ENCODE measurements at places on chromosomes 11 and 22.

DNA sequence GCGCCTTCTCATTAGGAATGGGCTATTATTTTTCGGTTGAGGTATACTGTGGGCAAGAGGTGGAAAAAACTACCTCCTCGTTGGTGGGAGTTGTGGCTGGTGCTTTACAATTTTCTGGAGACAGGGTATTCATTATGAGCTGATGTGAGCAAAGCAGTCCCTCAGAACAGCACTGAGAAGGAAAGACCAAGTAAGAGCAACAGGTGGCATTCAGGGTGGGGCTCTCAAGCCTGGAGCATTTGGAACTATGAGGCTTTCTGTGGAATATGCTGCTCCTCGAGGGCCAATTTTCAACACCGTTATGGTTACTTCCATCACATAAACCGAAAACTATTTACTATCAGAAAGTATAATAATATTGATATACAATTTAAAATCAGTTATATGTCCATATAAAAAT, 3.7 kb downstream of the SNX19 start:
- DNase-seq = no peak
- no peaks in the 10 kb centered on the region for H3K27me3 ChIP-seq
- H3K4me1 ChIP-seq = peaks cover 23% of the 10 kb centered on the region
- H3K27ac ChIP-seq = no peak overlapping the region
- no peak overlapping the region for H3K4me3 ChIP-seq

- peaks cover 3% of the 10 kb centered on the region for H3K4me1 ChIP-seq
- DNase-seq = peak; percentile 44
- H3K4me3 ChIP-seq = peak overlapping the region; percentile 87
Measured at GRCh38 chr22:49052023-49052538, 775.6 kb downstream of the BRD1 start.

DNA sequence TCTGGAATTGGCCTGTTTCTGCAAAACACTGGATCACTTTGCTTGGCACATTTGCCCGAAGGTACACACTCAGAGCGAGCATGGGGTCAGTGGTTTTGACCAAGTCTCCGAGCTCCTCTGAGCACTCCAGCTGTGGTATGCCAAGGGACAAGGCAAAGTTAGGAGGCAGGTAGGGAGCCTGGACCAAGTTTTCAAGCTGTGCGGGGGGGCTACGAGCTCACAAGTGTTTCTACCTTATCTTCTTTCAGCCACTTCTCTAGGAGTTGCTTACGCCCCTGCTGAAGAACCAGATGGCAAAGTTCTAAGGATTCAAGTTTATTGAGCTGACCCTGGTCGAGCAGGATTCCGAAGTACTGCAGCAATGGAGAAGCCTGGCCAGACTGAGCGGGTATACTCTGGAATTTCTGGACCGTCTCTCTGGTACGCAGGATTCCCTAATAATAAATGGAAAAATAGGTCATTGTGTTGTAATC, 54.7 kb upstream of the SLC25A1 start:
- H3K36me3 ChIP-seq = no peaks in the 10 kb centered on the region
- no peak overlapping the region for H3K27ac ChIP-seq
- DNase-seq = no peak
- H3K27me3 ChIP-seq = peaks cover 10% of the 10 kb centered on the region
- H3K4me3 ChIP-seq = no peak overlapping the region

GRCh38 chr22:17152971-17153370, 6.1 kb downstream of the HDHD5 start:
- no peaks in the 10 kb centered on the region for H3K27me3 ChIP-seq
- H3K4me1 ChIP-seq = peaks cover 13% of the 10 kb centered on the region
- H3K27ac ChIP-seq = no peak overlapping the region
- peaks cover 4% of the 10 kb centered on the region for H3K36me3 ChIP-seq
- no peak overlapping the region for H3K4me3 ChIP-seq

- H3K27me3 ChIP-seq = no peaks in the 10 kb centered on the region
- no peak for DNase-seq
- H3K4me3 ChIP-seq = no peak overlapping the region
- H3K36me3 ChIP-seq = peaks cover 20% of the 10 kb centered on the region
- peaks cover 48% of the 10 kb centered on the region for H3K4me1 ChIP-seq
Measured at GRCh38 chr11:83070044-83070701, 1.5 kb downstream of the RAB30 start.

DNA sequence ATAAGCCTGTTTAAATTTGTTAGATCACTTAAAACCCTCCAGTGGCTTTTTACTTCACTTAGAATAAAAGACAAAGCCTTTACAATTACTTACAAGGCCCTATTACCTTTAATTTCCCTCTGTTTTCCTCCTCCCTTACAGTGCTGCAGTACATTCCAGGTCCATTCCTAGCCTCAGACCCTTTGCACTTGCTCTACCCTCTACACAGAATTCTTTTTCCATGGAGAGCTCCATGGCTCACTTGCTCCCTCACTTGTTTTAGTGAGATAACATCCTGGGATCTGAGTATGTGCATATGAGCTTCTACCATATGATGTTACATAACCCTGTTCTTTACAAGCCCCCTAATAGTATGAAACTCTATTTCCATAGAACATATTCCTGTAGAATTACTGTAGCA, 24.4 kb downstream of the ZNF214 start:
- H3K36me3 ChIP-seq = peaks cover 3% of the 10 kb centered on the region
- H3K4me3 ChIP-seq = no peak overlapping the region
- no peaks in the 10 kb centered on the region for H3K27me3 ChIP-seq
- H3K27ac ChIP-seq = no peak overlapping the region

DNA sequence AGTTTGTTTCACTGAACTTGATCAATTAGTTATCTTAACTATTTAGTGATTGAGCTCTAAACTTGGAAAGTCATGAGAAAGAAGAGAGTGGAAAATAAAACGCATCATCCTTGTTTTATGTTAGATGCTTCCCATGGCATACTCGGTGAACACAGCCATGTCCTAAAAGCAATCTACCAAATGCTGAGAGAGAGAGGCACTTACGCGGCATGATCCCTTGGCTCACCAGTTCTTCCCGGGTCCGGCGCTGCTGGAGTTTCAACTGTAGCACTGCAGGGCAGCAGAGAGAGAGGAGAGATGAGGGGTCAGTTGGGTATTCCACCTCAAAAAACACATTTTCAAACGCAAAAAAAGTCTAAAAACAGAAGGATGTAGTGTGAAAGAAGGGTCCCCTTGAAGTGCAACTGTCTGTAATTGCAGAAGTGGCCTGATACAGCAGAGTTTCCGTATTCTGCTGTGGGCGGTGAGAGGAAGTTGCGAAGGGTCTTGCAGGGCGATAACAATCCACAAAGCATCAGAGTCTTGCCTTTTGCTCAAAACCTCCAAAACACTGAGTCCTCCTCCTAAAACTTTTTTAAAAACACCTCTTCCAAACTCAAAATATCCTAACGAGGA, 92.7 kb downstream of the SGSM3 start:
- peak; percentile 27 for DNase-seq
- H3K4me1 ChIP-seq = peaks cover 42% of the 10 kb centered on the region
- H3K27me3 ChIP-seq = no peaks in the 10 kb centered on the region
- peaks cover 16% of the 10 kb centered on the region for H3K36me3 ChIP-seq

- H3K27ac ChIP-seq = no peak overlapping the region
- no peaks in the 10 kb centered on the region for H3K27me3 ChIP-seq
- H3K4me1 ChIP-seq = peaks cover 5% of the 10 kb centered on the region
- no peaks in the 10 kb centered on the region for H3K36me3 ChIP-seq
Measured at GRCh38 chr11:111097191-111097590, 148.3 kb upstream of the POU2AF2 start.

DNA sequence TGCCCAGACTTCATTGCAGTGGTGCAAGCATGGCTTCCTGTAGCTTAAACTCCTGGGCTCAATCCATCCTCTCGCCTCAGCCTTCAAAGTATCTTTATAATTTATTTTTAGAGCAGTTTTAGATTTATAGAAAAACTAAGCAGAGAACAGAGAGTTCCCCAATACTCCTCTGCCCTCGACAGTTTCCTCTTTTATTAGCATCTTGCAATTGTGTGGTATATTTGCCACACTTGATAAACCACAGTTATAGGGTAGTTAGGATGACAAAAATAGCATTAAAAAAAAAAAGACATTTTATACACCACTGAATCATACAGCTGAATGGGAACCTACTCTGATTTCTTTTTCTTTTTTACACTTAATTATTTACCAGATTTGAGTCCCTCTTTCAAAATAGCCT, 31.2 kb downstream of the MS4A2 start:
- no peak for DNase-seq
- H3K36me3 ChIP-seq = no peaks in the 10 kb centered on the region
- H3K4me3 ChIP-seq = no peak overlapping the region
- no peak overlapping the region for H3K27ac ChIP-seq
- H3K4me1 ChIP-seq = no peaks in the 10 kb centered on the region

- peaks cover 37% of the 10 kb centered on the region for H3K36me3 ChIP-seq
- peaks cover 12% of the 10 kb centered on the region for H3K4me1 ChIP-seq
Measured at GRCh38 chr11:62796281-62796680, 4.5 kb upstream of the TMEM223 start.

- H3K4me1 ChIP-seq = no peaks in the 10 kb centered on the region
- H3K36me3 ChIP-seq = no peaks in the 10 kb centered on the region
- no peak overlapping the region for H3K27ac ChIP-seq
- no peak for DNase-seq
- peaks cover 10% of the 10 kb centered on the region for H3K27me3 ChIP-seq
Measured at GRCh38 chr11:69487391-69487790, 5.9 kb downstream of the LINC01488 start.

- no peak for DNase-seq
- H3K36me3 ChIP-seq = peaks cover 6% of the 10 kb centered on the region
- no peak overlapping the region for H3K4me3 ChIP-seq
- H3K27me3 ChIP-seq = no peaks in the 10 kb centered on the region
- peak overlapping the region; percentile 35 for H3K27ac ChIP-seq
Measured at GRCh38 chr11:61969838-61970662, 2.6 kb upstream of the FTH1 start.

- no peaks in the 10 kb centered on the region for H3K27me3 ChIP-seq
- H3K36me3 ChIP-seq = no peaks in the 10 kb centered on the region
- DNase-seq = no peak
- H3K27ac ChIP-seq = no peak overlapping the region
Measured at GRCh38 chr11:21646351-21646750, 546.5 kb upstream of the ANO5 start.

DNA sequence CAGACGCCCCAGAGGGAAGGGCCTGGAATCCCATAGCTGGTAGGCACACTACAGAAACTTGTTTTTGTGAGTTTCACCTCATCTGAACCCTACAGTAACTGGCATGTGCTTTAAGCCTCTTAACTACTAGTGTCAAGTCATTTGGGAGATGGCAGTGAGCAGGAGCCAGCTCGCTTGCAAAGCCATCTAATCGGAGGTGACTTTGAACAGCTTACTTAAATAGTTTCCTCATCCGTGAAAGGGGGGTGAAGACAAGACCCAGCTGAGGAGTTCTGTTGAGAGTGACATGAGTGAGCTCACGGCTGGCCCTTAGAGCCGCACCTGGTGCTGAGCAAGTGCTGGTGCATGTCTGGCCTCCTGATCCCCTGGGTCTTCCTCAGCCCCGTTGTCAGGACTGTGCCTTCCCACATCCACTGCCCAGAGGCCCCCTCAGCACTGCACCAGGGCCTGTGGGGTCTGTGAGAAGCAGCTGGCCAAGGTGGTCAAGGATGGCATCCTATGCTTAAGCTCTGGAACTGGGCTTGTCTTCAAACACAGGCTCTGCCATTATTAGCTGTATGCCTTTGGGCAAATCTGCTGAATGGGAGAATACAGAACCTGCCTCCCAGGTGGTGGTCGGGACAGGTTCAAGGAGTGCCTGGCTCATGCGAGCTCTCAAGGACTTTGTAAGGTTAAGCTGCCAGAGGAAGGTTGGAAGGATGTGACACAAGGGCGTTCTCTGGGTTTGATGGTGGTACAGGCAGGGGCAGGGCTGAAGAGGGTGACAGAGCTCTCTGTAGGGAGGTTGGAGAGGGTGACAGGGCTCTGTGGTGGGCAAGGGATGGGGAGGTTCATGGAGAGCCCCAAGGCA, 27.3 kb downstream of the INCENP start:
- no peak overlapping the region for H3K27ac ChIP-seq
- no peak overlapping the region for H3K4me3 ChIP-seq
- peaks cover 39% of the 10 kb centered on the region for H3K36me3 ChIP-seq
- no peak for DNase-seq
- no peaks in the 10 kb centered on the region for H3K4me1 ChIP-seq

- no peaks in the 10 kb centered on the region for H3K4me1 ChIP-seq
- H3K36me3 ChIP-seq = no peaks in the 10 kb centered on the region
- no peak overlapping the region for H3K4me3 ChIP-seq
Measured at GRCh38 chr22:44519886-44520285, 21.9 kb upstream of the RTL6 start.

GRCh38 chr11:59839615-59840014, 5.7 kb downstream of the CBLIF start:
- DNase-seq = no peak
- H3K4me3 ChIP-seq = no peak overlapping the region
- no peaks in the 10 kb centered on the region for H3K36me3 ChIP-seq
- H3K27me3 ChIP-seq = peaks cover 8% of the 10 kb centered on the region
- no peaks in the 10 kb centered on the region for H3K4me1 ChIP-seq

DNA sequence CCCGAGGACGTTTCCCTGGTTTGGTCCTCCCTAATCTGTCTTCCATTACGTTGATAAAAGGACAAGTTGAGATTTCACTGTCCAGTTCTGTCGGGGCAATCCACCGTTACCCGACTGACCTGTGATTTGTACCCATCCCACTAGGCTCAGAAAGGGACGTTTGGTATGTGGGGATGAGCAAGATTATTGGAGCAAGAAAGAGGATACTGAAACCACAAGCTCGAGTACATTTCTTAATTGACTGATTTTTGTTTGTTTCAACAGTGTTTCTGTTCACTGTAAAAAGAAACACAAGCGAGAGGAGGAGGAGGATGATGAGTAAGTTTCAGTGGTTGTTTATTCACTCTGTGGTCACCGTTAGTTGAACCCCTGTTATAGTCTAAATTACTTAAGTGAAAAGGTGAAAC, 969 bp downstream of the CCDC117 start:
- no peaks in the 10 kb centered on the region for H3K27me3 ChIP-seq
- DNase-seq = no peak

- no peaks in the 10 kb centered on the region for H3K4me1 ChIP-seq
- H3K27me3 ChIP-seq = no peaks in the 10 kb centered on the region
- no peak for DNase-seq
Measured at GRCh38 chr11:112881461-112881860, 79.8 kb upstream of the NCAM1 start.

DNA sequence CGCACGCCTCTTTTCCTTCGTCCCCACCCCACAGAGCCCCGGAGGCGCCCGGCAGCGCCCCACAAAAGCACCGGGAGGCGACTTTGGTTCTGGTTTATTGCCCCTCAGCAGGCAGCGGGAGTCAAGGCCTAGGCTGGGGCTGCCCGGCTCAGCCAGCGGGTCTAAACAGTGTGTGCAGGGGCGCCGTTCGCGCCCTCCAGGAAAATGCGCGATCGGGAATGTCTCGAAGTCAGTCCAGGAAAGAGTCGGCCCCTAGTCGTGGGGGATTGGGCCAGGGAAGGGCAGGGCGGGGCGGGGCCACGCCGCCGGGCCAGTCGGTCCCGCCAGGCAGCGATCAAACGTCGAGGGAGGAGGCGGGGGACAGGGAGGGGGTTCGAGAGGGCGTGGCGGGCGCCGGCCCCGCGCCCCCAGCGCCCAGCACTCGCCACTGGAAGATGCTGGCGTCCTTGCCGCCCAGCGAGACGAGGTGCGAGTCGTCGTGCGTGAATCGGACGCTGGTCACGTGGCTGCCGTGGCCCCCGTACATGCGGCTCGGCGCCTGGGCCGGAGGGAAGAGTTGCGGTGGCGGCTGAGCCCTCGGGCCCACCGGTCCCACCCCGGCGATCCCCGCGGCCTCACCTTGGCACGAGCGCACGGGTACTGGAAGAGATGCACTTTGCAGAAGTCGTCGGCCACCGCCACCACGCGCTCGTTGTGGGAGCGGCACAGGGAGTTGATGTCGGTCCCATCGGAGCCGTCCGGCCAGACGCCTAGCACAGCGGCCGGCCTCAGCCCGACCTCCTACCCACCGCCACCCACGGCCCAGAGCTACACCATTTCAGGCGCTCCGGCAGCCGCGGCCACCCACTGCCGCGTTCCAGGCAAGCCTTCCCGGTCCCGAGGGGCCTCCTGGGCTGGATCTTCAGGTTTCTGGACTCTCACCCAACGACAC, 741 bp upstream of the MTA2 start:
- DNase-seq = no peak
- no peaks in the 10 kb centered on the region for H3K27me3 ChIP-seq
- H3K36me3 ChIP-seq = peaks cover 32% of the 10 kb centered on the region
- peak overlapping the region; percentile 94 for H3K4me3 ChIP-seq
- H3K27ac ChIP-seq = peak overlapping the region; percentile 80
